ENCODE measurements at places on chromosomes 4 and X.

DNA sequence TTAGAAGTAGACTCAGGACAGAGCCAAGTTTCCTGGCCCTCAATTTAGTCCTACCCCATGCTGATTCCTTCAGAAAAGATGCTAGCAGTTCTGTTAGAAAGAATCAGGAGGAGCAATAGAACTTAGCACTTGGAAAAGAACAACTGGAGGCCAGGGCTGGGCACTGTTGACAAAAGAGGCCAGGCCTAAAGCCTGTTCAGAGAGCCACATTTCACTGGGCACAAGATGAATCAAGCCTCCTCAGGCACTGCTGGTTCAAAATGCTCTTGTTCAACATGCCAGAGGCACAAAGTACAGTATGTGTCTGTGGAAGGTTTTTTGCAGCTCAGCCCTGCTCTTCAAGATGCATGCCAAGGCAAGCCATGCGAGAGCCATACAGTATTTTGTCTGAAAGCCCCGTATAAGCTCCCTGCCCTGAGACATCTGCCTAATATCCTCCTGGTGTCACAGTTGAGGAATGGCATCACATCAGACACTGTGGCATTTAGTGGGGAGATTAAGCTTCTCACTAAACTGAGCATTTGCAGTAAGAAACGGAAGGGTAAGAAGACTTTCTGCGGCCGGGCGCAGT is 53.7 kb downstream of the RASL11B start:
- DNase-seq, result no peak

DNA sequence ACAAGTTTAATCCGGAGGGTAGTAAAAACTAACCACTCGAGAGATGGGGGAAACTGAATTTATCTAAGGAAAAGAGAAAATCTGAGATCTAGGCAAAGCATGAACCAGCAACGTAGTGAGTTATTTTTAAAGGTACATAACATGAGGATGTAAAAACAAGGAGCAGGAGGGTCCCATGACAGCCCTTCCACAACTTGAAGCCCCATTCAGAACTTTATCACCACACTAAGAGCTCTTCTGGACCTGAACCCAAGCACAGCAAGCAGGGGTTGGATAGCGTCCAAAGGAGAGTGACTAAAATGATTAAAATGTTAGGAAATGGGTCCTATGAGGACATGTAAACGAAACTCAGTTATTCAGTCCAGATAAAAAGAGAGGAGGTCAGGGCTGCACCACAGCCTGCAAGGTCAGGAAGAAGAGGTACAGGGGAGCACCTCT is 16.2 kb downstream of the SH3RF1 start:
- no peak for DNase-seq

DNA sequence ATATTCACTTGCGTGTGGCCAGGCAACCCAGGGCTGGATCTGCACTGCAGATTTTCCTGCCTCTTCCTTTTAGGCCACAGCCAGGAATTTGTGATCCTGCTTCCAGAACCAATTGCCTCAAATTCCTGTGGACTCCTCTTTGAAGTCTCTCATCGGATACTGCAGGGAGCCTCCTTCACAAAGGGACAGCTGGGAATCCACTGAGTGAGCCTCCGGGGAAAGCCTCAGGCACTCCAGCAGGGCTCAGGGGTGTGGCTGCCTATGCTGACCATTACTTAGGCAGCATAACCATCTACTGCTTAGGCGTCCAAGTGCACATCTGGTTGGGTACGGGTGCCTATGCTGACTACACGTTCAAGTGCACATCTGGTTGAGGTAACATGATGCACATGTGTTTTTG is 321.5 kb downstream of the NLGN4X start:
- DNase-seq, result no peak

GRCh38 chr4:61580721-61581377 is 380.7 kb downstream of the ADGRL3 start:
- DNase-seq, result no peak

DNA sequence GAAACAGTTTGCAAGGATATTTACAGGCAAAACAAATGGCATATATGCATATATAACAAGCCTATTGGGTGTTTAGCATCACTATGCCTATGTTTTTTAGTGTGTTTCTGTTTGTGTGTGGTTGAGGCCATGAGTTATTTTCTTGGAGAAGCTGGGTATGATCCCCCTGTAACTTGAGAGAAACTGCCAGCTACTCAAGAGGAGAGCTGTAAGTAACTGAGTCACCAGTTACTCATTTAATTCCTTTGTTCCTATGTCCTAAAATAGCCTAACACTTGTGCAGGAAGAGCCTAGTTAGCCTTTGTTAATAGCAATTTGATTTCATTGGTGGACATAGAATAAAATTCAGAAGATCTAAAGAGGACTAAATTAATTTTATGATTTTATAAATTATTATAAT is 79.1 kb downstream of the PWWP3B start:
- no peak for DNase-seq

DNA sequence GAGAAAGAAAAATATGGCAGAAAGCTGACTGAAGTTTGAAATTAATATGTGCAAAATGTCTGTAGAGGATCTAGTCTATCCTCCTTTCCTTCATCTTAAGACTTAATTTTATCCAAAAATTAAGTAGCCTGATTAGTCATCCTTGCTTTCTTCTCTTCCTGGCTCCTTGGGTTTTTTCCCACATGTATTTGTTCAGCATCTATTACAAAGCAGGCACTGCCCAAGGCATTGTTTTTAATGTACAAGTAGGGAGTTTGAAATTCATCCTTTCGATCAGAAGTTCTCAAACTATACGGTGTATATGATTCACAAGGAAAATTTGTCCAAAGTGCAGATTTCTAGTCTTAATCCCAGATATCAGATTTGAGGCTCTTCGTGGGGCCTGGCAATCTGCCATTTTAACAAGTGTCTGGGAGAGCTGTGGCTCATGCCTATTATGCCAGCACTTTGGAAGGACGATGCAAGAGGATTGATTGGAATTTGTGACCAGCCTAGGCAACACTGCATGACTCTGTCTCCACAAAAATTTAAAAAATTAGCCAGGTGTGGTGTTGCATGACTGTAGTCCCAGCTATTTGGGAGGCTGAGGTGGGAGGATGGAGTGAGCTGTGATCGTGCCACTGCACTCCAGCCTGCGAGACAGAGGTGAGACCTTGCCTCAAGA is 19.4 kb upstream of the YTHDC1 start:
- DNase-seq, result no peak

- DNase-seq, result no peak
Observed at GRCh38 chr4:88955580-88956380, 101.2 kb downstream of the FAM13A start.

GRCh38 chr4:101074326-101074725 is 273.0 kb downstream of the PPP3CA start:
- no peak for DNase-seq

DNA sequence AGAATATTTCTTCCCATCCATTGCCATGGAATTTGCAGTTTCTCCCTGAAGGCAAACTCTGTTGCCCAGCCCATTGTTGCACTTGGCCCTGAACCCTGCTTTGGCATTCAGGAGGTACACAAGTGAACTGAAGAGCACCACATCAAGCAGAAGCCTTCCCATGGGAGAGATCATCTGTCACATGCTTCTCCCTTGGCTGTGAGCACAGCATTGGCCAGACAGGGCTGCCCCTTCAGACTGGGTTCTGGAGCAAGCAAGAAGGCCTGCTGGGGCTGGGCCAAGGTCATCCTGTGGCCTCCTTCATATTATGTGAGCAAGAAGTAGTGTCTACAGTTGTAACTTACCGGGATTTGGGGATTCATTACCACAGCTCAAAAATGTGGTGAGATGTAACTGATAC is 22.7 kb downstream of the SCML1 start:
- no peak for DNase-seq

GRCh38 chr4:15718959-15719358 is 16.1 kb downstream of the BST1 start:
- no peak for DNase-seq

GRCh38 chrX:148874636-148875246 is 374.3 kb downstream of the AFF2 start:
- no peak for DNase-seq

DNA sequence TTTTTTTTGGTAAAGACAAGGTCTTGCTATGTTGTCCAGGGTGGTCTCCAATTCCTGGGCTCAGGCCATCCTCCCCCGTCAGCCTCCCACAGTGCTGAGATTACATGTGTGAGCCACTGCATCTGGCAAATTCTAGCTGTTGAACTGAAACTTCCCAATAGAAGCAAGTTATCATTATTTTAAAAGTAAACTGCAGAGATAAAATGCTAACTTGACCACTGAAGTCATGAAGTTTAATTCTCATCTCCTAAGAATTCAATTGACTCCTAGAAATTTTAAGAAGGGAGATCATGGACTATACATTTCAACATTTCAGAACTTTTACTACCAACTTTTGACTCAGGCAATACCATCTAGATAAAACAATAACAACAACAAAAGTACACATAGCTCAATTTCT is 11.7 kb upstream of the EXOSC9 start:
- DNase-seq, result no peak

GRCh38 chr4:102441978-102442911 is 58.9 kb upstream of the NFKB1 start:
- no peak for DNase-seq

DNA sequence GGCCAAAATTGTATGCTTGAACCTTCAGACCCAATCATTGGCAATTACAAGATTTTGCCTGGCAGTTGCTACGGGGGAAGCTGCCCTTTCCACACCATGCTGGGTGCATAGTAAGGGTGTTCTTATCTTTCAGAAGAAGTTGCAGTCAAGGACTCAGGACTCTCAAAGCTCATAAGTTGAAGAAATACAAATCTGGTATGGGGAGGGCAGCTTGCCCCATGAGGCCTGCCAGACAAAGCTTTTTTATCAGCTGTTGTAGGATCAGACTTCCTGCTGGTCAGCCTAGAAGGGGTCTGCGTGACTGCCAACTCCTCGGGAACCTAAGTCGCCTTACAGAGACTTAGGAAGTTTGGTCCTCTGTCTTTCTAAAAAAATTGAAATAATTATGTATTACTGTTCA is 174.9 kb upstream of the TECRL start:
- DNase-seq, result no peak

DNA sequence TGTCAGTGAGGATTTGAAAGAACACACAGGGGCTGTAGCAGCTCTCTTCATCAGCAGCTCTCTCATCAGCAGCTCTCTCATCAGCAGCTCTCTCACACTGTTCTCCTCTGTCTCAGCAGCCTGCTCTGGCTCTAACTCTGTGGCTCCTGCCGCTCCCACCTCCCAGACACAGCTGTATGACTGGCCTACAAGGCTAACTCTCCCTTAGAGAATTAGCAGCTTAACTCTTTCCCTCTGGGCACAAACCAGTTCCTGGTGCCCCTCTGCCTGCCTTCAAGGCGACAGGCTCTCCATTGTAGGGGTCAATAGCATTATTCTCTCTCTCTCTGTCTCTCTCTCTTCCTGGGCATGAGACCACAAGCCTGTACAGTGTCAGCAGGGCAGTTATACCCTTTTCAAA is 385.6 kb upstream of the PCDH10 start:
- no peak for DNase-seq

DNA sequence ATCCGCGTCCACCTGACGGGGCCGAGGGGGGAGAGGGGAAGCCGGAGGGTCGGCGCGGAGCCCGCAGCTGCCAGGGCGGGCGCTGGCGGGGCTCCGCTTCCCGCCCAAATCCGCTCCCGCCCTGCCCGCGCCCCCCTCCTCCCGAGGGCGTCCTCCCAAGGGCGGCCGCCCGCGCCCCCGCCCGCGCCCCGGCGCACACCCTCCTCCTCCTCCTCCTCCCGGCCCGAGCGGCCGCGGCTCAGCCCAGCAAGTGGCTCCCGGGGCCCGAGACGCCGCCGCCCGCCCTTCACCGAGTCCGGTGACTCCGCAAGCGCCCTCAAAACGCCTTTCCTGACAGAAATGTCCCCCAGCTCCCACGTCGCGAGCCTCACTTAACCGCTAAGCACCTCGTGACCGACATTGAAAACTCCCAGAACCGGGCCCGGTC is 487 bp downstream of the HMGB2 start:
- no peak for DNase-seq

DNA sequence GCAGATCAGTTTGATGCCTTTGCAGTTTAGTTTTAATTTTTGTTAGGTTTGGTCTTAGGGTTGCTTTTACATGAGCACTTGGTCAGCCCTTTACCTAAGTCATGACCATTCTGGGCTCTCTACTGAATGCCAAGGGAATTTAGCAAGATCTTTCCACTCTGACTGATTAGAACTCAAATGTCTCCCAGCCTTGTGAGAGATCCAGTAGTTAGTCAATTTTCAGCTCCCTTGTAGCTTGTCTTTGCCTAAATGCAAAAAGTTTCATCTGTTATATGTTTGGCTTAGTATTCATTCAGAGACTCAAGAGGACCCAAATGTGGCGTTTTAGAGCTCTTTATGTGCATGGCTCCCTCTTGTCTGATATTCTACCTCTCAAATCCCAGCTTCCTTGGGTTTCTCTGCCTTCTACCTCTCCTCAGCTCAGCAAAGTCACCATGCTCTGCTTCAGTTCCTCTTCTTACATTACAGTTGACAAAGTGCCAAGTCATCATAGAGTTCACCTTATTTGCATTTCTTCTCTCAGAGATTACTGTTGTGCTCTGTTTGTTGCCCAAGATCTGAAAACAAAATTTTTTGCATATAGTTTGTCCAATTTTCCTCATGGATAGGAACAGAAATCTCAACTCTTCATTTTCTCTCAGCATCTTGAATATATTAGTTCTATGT is 17.5 kb upstream of the JAKMIP1 start:
- DNase-seq, result no peak

GRCh38 chr4:141595531-141595930 is 40.9 kb upstream of the IL15 start:
- no peak for DNase-seq

- no peak for DNase-seq
Observed at GRCh38 chrX:12767856-12768255, 23.4 kb upstream of the PRPS2 start.

DNA sequence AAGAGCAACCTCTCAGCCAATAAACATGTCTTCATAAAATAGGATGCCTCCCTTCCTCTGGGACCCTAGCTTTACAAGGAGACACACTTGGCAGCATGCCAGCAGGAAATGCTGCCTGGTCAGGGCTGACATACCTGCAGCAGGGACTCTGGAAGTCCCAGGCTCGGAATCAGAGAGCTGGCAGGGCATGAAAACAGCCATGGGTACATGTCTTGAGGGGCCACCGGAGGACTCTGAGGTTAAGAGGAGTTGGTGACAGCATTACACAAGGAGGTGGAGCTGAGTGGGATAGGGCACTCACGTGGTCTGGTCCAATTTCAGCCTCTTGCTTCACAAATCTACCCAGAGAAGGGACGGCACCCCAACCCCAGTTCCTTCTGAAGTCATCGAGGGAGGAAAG is 15.7 kb downstream of the MSX1 start:
- no peak for DNase-seq

- DNase-seq, result peak; percentile 3
Observed at GRCh38 chr4:55635282-55635681, 816 bp downstream of the NMU start.

GRCh38 chr4:48173056-48173991 is 39.3 kb upstream of the TXK start:
- DNase-seq, result no peak

- no peak for DNase-seq
Observed at GRCh38 chrX:18707426-18708049, at the start of gene PPEF1. PPEF1 (plus strand) TSS chrX:18707645; CDS start chrX:18707781, 136 bp downstream.

GRCh38 chrX:20514358-20514757 is 247.6 kb upstream of the RPS6KA3 start:
- no peak for DNase-seq

Measured in hematopoietic multipotent progenitor cell (in vitro differentiated cells).